ENCODE measurements at places on chromosomes 16 and 17. TPM values are rescaled to one million over a fixed set of nuclear protein-coding genes. Genes with fewer than 3 reads are reported as not detected.

DNA sequence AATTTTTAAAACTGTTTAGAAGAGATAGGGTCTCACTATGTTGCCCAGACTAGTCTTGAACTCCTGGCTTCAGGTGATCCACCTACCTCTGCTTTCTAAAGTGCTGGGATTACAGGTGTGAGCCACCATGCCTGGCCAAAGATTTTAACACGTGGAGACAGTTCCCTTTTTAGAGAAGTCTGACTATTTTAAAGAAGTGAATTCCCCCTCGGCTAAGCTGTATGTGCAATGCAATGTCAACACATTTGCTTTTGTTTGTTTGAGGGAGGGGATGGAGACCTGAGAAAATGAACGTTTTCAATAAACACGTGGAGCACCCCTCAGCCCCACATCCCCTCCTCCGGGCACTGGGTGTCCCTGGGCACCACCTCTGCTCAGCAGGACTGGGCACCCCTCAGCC, 14.3 kb upstream of the RNPS1 start:
- DNase-seq: no peak

DNA sequence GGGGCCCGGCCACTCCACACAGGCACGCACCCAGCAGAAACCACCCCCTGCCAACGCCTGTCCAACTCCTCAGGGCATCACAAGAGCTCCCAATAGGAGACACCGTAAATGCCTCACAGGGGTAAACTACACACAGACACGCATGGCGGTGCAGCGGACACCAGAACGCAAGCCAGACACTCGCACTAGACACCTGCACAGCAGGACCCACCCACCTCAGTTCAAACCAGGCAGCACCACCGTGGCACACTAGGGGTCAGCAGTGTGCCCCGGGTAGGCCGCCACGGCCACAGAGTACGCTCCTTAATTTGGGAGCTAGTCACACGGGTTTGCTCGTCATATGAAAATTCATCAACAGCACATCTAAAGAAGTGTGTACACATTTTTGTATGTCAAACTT, 3.4 kb downstream of the SLC38A10 start:
- peak; percentile 80 for DNase-seq

DNA sequence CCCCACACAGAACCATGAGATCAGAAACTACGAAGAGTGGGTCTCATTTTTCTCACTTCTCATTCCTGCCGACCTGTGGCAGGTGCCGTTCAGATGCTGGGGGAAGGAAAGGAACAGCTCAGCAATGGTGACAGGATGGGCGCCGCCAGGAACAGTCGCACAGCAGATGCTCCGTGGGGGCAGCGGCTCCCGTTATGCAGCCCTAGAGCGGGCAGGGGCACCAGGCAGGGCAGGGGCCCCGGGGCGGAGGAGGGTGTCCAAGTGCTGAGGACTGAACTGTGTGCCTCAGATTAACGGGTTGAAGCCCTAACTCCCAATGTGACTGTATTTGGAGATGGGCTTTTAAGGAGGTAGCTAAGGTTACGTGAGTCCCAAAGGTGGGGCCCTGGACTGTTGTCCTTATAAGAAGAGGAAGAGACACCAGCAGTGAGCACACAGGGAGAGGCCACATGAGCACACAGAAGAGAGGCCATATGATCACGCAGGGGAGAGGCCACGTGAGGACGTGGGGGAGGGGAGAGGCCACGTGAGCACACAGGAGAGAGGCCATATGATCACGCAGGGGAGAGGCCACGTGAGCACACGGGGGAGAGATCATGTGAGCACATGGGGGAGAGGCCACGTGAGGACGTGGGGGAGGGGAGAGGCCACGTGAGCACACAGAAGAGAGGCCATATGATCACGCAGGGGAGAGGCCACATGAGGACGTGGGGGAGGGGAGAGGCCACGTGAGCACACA, 95.7 kb upstream of the METRNL start:
- no peak for DNase-seq

DNA sequence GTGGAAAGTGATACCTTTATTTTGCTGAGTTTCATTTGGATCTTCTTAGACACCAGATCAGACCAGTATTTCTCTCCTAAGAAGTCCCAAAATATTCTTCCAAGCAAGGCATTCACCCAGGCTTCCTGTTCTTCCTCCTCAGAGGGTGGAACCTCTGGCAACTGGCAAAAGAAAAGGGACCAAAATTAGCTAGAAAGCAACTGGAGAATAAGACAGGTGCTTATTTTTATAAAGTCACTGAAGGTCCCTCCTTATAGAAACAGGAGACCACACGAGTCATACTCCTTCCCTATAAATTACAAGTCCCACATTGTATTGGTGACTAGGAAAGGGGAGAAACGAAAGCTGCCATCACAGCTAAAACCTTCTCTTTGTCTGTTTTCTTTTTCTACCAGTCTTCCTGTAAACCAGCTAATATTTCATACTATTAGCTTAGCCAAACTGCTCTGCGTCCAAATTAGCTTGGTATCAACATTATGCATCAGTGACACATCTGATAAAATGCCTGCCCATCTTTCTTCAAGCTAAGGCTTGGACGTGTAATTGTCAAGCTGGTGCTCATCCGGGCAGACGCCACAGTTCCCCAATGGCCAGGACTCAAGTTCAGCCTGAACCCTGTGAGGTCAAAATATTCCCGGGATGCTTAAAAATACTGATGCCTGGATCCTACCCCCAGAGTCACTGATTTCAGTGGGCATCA, 47.5 kb upstream of the ERN1 start:
- DNase-seq: no peak

Gene SCRN2
- 39.4 TPM for total RNA-seq
